ENCODE measurements at places on chromosomes 5 and 9.
A peak's percentile ranks its signal among the peaks of the same experiment; 100 is the strongest.

DNA sequence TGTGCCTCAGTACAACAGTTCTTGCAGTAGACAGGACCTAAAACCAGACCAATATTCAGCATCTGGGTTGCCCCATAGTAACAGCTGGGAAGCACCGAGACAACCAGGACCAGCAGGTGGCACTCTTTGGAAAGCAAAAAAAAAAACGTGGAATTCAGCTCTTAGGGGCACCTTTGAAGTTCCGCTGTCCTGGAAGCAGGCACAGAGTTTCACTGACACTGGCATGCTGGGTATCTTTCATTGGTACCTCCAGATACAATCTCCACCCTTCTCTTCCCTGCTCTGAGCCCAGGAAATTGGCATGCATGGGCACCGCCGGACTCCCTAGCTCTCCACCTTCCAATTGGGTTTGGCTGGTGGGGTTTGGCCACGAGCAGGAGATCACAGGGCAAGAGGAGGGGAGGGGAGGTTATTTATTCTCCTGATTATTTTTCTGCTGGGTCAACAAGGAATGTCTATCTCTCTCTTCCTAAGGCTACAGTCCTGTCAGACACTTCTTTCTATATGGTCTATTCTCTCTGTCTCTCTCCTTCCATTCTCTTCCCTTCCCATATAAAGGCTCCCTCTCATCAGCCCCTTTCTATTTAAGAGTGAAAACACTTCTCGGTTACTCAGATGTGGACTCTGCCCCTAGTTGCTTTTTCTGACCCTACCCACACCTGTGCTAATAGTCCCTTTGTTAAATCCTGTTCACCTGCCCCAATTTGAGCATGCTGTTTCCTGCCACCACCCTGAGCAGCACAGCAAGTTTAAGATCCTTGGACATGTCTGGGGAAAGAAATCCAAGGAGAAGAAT lies 1.9 kb upstream of the IDNK start:
- DNase-seq: peak; percentile 66

DNA sequence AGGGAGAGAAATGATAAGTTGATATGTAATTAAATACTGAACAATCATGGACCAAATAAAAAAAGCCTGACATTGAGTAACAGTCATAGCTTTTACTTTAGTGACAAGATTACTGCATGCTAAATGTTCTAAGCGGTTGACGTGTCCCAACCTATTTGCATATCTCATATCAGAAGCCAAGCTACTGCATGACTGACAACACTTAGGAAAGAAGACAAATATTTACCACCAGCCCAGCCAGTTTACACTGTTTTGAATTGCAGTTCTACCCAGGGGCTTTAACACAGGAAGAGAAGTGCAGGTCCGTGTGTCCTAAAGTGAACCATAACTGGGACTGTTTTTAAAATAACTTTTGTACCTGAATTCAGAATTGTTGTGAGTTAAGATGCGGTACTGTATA lies 219.9 kb downstream of the PRDM9 start:
- DNase-seq: no peak

DNA sequence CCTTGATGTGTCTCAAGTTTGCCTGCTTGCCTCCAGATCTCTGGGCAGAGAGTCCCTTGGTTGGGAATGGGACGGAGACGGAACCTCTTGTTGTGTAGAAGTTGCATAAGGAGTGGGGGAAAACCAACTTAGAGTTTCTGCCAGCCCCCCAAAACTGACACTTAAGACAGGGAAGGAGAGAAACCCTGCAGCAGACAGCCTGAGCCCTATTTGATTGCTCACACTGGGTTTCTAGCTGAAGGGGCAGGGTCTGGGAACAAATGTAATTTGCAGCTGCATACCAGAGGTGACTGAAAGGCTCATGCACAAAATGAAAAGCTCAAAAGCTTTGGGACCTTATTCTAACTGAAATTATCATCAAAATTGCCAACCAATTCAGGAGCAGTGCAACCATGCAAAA lies 254.5 kb downstream of the RASEF start:
- no peak for DNase-seq

DNA sequence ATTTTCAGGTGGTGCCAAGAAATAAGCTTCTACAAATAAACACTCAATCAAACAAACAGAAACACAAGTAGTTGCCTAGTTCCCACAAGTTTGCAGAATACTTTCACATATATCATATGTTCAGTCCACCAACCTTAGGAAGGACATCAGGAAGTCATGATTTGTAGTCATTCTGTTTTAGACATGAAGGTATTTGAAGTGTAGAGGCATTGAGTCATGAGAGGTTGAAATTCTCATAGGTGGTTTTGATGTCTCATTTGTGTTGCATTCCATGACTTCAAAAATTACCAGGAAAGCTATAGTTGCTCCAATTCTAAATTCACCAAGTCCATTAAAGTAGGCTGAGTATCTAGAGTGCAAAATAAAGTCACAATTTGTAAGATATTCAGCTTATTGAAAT lies 159.0 kb downstream of the KCTD16 start:
- DNase-seq: no peak

DNA sequence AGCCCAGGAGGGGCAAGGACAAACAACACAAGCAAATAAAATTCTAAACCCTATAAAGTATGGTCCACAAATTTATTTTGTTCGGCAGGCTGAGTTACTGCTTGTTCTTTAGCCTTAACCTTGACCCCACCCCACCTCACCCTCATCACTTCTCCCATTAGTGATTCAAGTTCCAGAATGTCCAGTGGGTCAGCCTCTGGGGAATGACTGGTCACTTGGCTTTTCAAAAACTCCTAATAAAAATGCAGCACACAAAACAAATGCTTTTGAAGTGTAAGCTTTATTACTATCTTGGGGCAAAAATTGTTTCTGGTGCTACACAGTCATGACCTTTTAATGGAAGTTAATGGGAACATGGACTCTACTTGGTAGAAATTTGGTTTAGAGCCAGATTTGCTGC lies 142.1 kb downstream of the MPDZ start:
- DNase-seq: no peak

DNA sequence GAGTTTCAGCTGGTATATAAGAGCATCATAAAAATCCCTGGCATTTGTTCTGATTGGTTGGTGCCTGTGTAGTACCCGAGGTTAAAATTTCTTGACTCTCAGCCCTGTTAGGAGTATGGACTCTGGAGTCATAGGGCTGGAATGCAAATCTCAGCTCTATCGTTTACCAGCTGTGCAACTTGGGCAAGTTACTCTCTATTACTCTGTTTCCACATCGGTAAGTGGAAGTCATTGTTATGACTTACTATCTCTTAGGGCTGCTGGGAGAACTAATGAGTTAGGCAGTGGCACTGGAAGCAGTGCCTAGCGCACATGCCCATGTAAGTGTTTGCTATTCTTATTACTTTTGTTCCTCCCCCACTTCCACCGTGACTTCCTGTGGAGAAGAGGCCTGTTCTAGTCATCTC lies 141.6 kb downstream of the BOD1 start:
- no peak for DNase-seq

DNA sequence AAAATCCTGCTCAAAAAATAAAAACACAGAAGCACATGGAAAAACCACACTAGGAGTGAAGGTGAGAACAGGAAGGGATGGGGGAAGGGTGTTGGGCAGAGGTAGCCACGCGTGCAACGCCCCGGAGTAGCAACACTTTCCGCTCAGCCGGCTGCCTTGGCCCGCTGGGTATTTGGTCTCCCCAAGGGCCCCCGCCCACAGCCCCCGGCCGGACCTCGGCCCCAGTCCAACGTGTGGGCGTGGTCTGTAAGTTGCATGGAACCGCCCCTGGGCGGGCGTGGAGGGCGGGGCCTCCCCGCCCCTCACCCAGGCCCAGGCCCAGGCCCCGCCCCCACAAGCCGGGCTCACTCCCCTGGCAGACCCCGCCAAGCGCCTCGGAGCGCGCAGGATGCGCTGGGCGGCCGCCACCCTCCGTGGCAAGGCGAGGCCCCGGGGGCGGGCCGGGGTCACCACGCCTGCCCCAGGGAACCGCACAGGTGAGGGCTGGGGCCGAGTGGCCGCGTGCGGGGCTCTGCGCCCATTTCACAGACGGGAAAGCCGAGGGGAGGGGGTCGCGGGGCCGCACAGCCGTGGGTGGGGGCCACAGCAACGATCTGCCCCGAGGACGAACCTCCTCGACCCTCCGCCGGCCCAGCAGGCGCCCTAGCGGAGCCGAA lies at the start of gene SUSD3:
Gene SUSD3, plus strand, starts transcription at position 347 of the 656 bp plus-strand sequence. Its CDS starts 42 bp downstream, at position 389.
- DNase-seq: peak; percentile 41

GRCh38 chr9:110742741-110743371 lies 74.3 kb downstream of the MUSK start:
- no peak for DNase-seq

- no peak for DNase-seq
Measured at GRCh38 chr5:125043781-125044391, 297.4 kb upstream of the ZNF608 start.

DNA sequence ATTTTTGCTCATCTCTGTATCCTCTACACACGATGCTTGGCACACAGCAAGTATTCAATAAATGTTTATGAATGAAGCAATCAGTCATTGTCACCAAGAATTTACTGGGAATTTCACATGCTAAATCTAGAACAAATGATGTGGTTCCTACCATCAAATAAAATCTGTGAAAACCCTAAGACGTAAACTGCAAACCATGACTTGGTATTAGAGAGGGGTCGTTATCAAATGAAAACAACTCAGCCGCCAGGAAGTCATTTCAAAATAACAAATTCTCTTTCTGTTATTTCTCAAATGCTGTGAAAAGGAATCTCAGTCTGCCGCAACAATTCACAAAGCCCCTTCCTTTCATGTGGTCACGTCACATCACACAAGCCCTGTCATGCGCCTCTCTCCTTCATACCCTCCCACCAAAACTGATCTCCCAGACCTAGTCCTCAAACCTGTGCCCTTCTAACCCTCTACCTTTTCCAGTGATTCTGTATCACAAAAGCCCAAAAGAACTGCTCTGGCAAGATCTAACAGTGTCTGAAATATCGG lies 173.6 kb downstream of the DEPDC1B start:
- no peak for DNase-seq

DNA sequence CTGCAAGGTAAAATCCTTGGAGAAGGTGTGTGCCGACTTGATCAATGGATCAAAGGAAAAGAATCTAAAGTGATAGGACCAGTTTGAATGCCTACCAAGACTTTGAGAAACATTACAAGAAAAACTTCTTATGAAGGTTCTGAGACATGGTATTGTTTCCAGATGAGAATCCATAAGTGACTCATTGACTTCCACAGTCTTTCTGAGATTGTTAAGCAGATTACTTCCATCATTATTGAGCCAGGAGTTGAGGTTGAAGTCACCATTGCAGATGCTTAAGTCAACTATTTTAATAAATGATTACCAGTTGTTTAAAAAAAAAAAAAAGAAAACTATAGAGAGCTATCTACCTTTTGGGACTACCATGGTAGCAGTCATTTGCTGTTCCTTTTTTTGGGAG lies 7.0 kb downstream of the LNPEP start:
- DNase-seq: no peak

DNA sequence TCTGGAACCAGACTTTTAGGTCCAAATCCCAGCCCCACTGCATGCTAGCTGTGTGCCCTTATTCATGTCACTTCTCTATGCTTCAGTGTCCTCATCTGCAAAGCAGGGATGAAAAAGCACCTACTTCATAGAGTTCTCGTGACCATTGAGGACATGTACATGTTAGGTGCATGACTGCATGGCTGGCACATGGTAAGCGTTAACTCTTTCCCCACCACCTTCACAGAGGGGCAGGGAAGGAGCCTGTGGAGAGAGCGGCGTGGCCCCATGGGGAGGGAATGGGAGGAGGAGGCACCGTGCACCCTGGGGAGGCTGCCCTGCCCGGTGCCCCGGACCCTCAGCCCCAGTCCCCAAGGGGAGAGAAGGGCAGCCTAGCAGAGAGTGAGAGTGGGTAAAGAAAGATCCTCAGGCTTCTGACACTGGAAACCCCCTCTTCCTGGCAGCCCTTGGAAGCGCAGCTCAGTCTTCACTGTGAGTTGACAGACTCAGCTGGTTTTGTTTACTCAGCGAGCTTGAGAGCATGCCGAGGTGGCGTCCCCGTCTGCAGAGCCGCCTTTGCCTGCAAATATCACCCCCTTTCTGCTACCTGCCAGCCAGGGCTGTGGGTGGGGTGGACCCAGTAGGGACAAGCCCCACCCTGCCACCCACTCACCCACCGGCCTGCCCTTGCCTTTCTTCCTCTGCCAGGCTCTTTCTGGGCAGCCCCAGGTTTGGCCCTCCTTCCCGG lies 10.6 kb upstream of the ANGPTL2 start:
- no peak for DNase-seq

GRCh38 chr9:125966959-125967711 lies 220.0 kb downstream of the PBX3 start:
- DNase-seq: no peak
